Activated naive CD4-positive, alpha-beta T cell (primary cell): ENCODE measurements at places on chromosomes 12 and 14.

DNA sequence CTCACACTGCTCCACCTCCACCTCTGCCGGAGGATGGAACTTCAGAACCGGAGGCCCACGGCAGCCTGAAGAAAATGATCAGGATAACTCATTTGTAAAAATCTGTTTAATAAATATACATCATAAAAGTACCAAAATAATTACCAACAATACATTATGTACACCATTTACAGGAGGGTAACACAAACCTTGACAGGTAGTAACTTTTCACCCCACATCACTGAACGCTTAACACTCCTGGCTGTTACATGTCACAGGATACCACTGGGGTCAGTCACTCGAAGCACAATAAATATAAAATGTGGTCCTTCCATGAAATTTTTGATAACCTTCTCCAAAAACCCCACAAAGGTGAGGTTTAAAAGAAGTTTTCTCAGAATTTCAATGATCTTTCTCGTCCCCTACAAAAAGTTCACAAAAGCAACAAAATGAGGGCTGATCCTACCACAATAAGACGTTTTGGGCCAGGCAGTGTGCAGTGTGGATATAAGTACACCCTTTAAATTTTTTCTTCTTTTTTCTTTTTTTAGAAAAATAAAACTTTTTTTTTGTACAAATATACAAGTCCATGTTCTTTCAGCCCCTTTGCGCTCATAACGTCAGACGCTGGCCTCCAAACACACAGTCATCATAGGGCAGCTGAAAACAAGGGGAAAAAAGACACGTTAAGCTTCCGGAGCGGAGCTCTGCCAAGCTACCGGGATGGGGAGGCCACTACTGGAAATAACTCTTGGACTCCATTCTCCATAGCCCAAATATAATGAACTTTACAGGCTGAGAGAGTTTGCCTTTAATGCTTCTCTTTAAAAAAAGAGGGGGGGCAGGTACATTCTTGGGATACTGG is 2.9 kb downstream of the NFKBIA start:
- DNase-seq: no peak

DNA sequence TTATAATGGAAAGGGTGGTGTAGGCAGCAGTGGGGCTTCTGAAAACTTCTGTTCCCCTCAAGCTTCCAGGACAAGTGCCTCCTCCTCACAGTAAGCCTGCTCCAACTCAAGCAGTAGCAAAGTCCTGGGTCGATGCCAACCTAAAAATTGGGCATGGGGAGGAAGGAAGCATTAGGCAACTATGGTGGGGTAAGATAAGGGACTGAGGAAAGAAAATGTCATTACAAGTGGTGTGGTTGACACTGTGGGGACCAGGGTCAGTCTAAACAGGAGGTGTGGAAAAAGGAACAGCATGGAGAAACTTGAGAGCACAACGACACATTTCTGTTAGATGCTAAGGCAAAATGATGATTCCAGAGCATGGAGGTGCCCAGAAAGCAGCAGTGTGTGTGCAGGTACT is 34.9 kb downstream of the WIF1 start:
- no peak for DNase-seq

DNA sequence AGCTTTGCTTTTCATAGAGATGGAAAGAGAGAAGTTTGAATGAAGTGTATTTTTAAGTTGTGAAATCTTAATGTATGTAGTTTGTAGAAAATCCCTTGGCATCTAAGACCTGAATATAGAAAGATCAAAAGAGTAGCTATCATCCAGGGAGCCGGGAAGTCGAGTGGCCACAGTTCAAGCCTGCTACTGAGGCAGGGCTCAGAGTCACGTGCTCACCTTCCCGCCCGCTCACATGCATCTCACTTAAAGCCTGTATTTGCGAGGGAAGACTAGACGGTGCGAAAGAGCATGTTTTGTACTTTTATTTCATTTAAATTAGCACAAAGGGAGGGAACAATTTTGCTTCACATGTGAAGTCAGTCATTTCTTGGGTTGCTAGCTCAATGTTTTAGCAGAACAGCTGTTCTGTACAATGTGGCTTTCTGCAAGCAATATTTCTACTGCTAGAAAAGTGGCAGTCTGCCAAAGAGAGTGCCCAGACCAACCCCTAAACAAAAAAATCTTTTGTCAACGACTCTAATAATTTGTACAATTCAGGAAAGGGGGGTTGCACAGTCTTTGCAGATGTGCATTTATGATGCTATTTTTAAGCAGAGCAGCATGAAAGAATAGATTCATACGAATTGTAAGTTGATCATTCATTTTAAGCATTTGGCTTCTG is 290.7 kb downstream of the NPAS3 start:
- DNase-seq: no peak

- DNase-seq: no peak
Measured at GRCh38 chr14:20436363-20436755, 393 bp upstream of the KLHL33 start.

GRCh38 chr12:51855586-51856428 is 7.3 kb upstream of the FIGNL2 start:
- DNase-seq: no peak

- DNase-seq: no peak
Measured at GRCh38 chr12:81021834-81022233, 56.0 kb upstream of the ACSS3 start.

- no peak for DNase-seq
Measured at GRCh38 chr12:1234073-1234472, 243.1 kb downstream of the ERC1 start.

- no peak for DNase-seq
Measured at GRCh38 chr12:71195338-71195896, 37.6 kb upstream of the TSPAN8 start.
